ENCODE measurements at places on chromosomes 4 and X.

GRCh38 chrX:115642311-115642710, 81.3 kb downstream of the PLS3 start:
- DNase-seq = no peak

- no peak for DNase-seq
Observed at GRCh38 chrX:118508635-118509034, 13.0 kb downstream of the DOCK11 start.

- DNase-seq = no peak
Observed at GRCh38 chr4:13922459-13922858, 294.9 kb upstream of the BOD1L1 start.

- no peak for DNase-seq
Observed at GRCh38 chr4:173477016-173477415, 53.0 kb downstream of the HAND2 start.

GRCh38 chrX:83469551-83469950, 38.5 kb upstream of the POU3F4 start:
- DNase-seq = peak; percentile 19

- peak; percentile 10 for DNase-seq
Observed at GRCh38 chr4:75229806-75230570, 284.2 kb downstream of the RCHY1 start.

- DNase-seq = peak; percentile 10
Observed at GRCh38 chr4:110793890-110794554, 171.1 kb upstream of the PITX2 start.

DNA sequence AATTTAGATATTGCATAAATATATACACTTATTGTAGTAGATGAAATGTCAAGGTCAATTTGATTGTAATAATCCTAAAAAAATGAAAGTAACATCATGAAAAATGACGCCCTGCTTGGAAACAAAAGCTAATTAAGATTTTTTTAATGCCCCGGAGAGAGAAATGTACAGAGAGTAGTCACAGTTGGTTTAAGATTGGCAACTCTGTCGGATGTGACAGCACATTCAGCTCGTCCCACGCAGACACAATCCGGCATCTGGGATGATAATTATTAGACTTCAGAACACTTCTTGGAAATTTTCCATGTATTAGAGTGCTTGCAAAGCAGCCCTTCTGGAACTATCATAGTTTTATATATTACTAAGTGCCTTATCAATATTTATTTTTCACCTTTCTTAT, 478.0 kb downstream of the PDHA2 start:
- no peak for DNase-seq

GRCh38 chrX:54794795-54795194, 3.3 kb downstream of the ITIH6 start:
- no peak for DNase-seq

GRCh38 chrX:65751519-65751918, 84.1 kb downstream of the MSN start:
- DNase-seq = no peak

GRCh38 chr4:157040405-157040804, 35.5 kb upstream of the GLRB start:
- no peak for DNase-seq

DNA sequence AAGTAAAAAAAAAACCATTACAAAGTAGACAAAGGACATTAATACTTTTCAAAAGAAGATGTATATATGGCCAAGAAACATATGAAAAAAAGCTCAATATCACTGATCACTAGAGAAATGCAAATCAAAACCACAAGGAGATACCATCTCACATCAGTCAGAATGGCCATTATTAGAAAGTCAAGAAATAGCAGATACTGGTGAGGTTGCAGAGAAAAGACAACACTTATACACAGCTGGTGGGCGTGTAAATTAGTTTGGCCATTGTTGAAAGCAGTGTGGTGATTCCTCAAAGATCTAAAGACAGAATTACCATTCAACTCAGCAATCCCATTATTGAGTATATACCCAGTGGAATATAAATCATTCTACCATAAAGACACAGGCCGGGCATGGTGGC, 39.3 kb downstream of the TASL start:
- no peak for DNase-seq

DNA sequence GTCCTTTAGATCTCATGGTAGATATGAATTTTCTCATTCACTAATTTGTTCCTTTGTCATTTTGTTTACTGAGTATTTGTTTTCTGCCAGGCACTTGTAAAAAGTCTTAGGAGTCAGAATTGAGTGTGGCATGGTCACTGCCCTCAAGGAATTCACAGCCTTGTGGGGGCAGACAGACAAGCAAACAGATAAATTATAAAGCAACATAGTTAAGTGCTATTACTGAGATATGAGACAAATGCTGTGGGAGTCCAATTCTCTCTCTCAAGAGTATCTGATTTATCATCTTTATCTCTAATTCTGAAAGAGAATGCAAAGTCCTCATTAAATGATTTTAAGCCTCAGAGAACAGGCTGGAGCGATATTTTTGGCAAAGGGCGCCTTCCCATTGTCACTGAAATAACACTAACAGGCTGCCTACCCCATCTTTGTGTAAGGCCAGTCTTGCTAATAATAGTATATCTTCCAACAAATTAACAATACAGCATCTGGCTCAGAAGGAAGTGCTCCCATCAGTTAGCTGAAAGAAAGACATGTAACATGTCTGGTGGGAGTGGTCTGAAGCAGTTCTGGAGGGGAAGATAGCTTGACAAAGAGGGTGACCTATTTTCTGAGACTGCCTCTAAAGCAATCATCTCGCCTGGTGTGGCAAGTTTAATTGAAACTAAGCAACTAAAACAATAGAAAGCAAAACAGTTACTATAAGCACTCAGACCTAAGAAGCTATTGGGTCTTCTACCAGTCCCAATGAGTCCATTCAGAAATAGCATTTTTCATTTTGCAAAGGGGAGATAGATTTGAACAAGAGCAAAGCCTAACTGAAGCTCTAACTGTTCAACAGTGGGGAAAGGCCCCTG, 61.5 kb upstream of the AMOT start:
- DNase-seq = no peak

- no peak for DNase-seq
Observed at GRCh38 chr4:70583952-70584834, 7.9 kb upstream of the AMBN start.

DNA sequence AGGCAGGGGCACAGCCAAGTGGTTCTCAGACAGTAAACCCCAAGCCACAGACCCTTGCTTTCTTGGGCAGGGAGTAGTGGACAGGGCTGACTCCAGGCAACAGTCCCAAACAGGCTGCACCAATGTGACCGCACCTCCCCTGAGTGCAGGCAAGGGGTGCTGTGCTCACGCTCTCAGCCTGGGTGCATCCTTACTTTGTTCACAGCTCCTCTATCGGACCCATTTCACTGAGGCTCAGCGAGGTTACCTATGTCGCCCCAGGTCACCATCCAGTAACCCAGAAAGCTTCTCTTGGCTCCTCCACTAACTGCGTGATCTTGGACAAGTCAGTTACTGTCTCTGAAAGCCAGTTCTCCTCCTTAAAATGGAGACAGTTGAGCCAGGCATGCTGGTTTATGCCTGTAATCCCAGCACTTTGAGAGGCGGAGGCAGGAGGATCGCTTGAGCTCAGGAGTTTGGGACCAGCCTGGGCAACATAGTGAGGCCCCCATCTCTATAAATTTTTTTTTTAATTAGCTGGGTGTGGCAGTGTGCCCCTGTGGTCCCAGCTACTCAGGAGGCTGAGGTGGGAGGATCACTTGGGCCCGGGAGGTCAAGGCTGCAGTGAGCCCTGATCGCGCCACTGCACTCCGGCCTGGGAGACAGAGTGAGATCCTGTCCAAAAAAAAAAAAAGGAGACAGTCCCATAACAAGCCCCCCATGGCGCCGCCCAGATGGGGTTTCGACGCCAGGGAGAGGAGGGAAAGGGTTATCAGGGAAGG, 823 bp upstream of the MAN2B2 start:
- DNase-seq = no peak

GRCh38 chr4:168503652-168504362, 7.0 kb downstream of the PALLD start:
- DNase-seq = peak; percentile 47

DNA sequence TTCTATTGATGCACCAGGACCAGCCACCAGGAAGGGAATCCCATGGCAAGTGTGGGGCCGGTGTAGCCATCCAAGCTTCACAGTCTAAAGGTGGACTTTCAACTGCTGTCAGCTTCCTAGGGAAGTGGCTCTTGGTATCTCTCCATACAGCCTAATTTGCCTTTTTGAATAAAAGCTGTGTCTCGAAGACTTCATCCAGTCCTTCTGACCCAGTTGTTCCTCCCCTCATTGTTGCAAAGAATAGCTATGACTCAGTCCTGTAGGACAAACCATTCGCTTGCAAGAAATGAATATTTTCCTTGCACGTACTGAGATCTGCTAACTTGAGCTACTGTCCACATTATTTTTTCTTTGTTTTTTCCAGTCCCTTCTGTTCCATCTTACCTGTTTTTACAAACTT, 145.1 kb upstream of the CTSO start:
- peak; percentile 28 for DNase-seq

- no peak for DNase-seq
Observed at GRCh38 chr4:33626221-33626620, 2618.1 kb downstream of the ARAP2 start.

All from iris pigment epithelial cell (primary cell).